ENCODE measurements at places on chromosomes 1 and 21. TPM values are rescaled to one million over a fixed set of nuclear protein-coding genes. Genes with fewer than 3 reads are reported as not detected.
A peak's percentile ranks its signal among the peaks of the same experiment; 100 is the strongest.

DNA sequence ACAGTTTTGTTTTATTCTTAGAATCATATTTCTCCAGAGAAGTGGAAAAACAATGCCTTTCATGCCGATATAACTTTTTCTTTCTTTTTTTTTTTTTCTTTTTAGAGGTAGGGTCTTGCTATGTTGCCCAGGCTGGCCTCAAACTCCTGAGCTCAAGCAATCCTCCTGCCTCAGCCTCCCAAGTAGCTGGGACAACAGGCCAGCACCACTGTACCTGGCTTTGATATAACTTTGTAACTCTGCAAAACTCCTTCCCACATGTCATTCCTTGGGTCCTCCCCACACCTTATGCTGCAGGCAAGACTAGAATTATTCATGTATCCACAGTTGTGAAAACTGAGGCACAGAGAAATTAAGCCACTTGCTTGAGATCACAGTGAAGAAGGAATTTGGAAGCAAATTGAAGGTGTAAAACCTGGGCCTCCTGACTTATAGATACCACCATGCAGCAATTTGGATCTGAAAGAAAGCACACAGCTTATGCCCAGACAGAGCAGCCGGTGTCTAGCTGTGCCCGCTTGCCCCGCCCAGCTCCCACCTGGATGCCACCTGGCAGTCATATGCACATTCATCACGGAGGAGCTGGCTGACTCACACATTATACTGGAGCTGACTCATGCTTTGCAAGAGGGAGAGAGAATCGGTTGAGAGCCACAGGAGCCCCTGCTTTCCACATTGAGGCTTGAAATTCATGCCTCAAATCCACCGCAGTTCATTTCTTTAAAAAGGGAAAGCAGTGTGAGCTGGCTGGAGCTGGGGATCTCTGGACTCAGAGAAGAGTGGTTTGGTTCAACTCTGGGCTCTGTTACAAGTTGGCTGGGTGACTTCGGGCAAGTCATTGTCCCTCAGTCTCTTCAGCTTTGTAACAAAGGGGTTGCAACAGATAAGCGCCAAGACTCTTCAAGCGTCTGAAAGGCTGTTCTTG is 8.3 kb upstream of the SLC2A1 start:
- peak; percentile 88 for DNase-seq

DNA sequence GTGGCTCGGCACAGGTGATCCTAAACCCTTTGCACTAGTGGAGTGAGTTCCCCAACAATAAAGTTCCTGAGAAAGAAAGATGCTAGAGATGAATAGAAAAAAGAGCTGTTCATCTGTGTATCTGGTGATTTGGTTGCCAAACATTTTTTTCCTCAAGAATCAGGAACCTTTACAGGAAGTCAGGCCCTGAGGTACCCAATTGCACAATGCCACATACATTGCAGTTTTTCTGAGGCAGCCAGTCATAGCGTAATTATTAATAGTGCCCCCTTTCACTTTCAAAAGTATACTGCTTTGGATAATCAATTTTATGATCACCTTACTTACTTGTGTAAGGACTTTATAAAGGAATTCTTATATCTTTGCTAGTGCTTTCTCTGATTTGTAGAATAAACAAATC is 346.3 kb upstream of the POU3F1 start:
- DNase-seq, result no peak

Gene RGS16
- polyA plus RNA-seq, result 0.13 TPM

DNA sequence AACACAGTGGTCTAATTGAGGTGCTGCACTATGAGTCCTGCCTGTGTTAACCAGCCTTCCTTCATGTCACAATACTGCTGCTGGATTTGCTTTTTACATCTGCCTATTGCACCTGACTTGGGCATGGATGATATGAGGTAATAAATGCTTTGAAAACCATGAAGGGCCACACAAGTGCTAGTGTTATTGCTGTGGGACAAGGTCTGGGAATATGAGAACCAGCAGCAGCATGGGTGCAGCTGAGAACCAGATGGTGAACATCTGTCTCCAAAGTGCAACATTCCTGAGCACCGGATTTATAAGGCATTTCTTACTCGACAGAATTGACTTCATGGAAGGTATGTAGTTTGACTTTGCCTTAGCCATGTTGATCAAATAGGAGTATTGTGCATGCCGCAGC is 16.6 kb downstream of the TRIM45 start:
- no peak for DNase-seq

Gene AVPR1B
- not detected for polyA plus RNA-seq

DNA sequence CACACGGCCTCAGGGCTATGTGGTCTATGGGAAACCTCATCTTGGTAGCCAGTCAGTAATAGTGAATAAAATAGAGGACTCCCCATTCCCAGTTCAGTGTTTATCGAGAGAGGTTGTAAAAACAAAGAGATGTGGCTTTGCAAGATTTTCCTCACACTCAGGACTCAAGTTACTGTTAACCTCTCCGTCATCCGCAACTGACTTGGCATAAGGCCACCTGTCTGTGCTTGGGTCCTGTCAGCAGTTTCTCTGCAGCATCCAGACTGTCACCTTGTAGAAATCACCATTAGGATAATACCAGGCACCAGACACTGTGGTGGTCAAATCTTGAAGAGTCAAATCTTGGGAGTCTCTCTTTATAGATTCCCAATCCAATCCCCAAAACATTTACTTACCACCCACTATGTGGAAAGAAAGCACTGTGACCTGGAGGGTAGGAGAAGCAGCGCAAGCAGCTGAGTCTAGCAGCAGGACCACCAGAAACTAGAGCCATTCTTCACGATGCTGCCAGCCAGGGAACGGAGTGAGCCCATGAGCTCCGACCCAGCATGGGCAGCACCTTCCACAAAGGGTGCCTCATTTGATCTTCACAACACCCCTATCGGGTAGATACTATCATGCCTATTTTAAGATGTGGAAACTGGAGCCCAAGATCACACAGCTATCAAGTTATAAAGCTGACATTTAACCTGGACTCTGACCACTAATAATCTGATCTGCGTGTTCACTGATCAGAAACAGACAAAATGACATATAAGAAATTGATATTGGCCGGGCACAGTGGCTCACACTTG is 5.6 kb upstream of the GPR25 start:
- no peak for DNase-seq

- no peak for DNase-seq
Measured at GRCh38 chr1:248733566-248733965, 22.0 kb downstream of the LYPD8 start.

- no peak for DNase-seq
Measured at GRCh38 chr1:170864876-170865538, 70.3 kb upstream of the MROH9 start.

Gene FCRLB
- polyA plus RNA-seq, result 0.62 TPM

GRCh38 chr1:2044510-2045319 is 5.5 kb upstream of the PRKCZ start:
- DNase-seq, result peak; percentile 53

- DNase-seq, result no peak
Measured at GRCh38 chr1:200363264-200363933, 46.4 kb downstream of the ZNF281 start.

DNA sequence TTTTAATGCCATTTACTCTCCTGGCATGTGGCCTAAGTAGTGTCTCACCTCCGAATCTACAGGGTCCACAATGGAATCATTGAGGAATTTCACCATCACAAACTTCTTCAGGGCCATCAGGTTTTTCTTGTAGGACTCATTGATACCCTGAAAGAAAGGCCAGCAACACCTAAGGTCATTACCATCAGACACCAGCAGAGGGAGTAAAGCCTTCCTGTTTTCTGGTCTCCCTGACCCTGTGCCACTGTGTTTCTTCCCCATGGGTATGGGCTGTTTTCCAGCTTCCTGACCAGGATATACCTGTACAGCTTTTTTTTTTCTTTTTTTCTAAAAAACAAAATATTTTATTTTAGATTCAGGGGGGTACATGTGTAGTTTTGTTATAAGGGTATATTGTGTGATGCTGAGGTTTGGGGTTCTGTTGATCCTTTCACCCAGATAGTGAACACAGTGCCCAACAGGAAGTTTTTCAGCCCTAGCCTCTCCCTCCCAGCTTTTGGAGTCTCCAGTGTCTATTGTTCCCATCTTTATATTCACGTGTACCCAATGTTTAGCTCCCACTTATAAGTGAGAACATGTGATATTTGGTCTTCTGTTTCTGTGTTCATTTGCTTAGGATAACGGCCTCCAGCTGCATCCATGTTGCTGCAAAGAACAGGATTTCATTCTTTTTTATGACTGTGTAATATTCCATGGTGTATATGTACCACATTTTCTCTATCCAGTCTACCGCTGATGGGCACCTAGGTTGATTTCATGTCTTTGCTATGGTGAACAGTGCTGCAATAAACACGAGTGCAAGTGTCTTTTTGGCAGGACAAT is 18.3 kb downstream of the PPT1 start:
- DNase-seq, result peak; percentile 66

Gene ACTL8
- polyA plus RNA-seq, result 1.5 TPM

DNA sequence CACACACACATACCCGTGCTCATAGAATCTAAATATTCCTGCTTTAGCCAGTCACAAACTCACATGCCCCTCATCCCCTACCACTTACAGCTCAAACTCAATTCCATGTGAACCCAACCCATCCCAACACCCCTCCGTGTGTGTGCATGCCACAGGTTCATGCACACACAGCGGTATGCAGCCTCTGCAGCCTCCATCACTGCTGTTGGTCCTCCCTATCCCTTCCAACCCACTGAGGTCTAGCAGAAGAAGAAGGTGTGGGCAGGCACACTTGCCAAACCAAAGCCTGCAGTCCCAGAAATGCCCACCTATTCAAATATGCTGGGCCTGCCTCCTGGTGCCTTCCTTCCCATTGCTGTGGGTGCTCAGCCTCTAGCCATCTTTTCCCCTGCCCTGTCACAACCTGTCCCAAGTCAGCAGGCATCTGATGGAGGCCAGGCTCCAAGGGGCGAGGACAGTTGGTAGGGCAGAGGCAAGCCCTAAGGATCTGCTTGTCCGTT is 26.2 kb downstream of the SLC2A1 start:
- no peak for DNase-seq
